NK-92 treated with Interleukin-12 subunit alpha and Interleukin-12 subunit beta, amount 100 ng/mL, for 24 hours (cell line): ENCODE measurements at places on chromosomes 7 and 10.

DNA sequence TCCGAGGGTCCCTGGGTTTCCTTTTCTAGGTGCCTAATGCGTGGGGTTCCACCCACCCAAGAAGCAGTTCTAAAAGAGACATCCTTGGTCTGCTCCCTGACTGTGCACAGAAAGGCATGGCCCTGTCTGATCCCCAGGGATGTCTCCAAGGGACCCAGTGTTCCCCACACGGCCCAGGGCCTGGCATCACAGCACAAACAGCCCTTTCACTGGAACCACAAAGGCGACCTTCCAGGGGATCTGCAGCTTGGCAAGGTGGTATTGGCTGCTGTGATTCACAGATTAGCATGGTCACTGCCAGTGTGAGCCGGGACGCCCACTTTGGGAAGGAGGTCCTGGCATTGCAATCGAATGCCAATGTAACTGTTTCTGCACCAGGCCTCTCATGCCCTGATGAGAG is 6.4 kb downstream of the KCNMA1 start:
- no peak for DNase-seq

GRCh38 chr10:74898201-74898976 is 72.0 kb downstream of the KAT6B start:
- peak; percentile 26 for DNase-seq

GRCh38 chr7:44274623-44274975 is 50.8 kb downstream of the CAMK2B start:
- DNase-seq, result no peak

GRCh38 chr7:50205011-50205410 is 99.5 kb upstream of the IKZF1 start:
- DNase-seq, result no peak

DNA sequence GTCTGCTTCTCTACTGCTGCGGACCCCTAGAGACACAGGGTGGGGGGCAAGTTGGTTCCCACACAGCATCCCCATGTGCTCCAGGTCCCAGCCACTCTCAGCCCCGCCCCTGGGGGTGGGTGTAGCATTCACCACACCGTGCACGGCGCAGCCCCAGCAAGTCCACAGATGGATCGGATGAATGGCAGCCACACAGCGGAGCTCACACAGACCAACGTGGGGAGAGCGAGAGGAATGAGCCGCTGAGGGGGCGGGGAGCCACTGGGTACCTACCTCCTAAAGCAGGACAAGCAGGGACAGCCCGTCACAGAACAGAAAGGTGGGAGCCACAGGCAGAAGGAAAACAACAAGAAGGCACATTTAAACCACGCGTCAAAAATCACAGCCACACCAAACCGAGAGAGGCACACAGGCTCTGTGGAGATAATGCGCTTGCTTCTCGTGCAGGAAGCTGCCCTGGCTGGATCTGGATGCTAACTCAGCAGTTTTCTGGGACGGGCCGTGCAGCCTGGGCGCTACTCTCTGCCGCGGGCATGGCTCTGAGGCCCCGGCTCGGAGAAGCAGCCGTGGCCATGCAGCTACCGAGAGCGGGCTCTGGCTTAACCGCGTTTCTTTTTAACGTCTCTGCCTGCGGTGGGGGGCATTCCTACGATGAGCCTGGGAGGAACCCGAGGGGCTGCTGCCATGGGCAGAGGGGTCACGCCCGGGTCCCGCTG is 102.5 kb downstream of the CYTH3 start:
- no peak for DNase-seq

DNA sequence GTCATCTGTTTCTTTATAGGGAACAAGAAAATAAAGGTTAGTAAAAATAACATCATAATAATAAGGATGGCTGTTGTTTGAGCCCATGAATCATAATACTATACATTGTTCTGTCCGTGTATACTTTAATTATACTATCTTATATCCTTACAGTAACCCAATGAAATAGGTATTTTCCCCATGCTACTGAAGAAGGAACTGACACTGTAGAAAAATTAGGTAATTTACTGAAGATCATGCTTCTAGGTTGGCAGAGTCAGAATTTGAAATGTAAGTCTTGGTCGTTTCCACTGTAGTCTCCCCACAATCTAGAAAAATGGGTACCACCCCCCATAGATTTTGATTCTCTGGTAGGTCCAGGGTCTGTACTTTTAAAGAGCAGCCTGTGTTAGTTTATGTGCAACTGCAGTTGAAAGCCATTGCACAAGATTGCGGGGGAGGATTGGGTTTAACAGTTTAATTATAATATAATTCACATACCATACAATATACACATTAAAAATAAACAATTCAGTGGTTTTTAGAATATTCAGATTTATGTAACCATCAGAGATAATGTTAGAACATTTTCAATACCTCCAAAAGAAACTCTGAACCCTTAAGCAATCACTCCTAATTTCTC is 47.7 kb downstream of the SHOC2 start:
- DNase-seq, result no peak

- DNase-seq, result no peak
Measured at GRCh38 chr7:11458736-11459483, 373.1 kb downstream of the THSD7A start.

DNA sequence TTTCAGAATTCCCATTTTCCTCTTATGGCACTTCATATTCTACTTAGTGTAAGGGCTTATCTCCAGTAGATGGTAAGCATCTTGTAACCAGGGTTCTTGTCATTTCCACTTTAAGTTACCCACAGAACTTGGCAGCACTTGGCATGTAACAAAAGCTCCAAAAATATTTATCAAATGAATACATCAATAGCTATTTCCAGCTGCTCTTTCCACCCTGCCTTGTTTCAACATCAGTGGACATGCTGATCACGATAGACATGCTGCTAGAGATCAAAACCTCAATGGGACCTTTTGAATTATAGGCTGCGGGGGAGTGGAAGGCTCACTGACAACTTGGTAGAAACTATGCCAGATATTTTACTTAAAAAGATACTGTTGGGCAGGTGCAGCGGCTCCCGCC is 32.9 kb downstream of the HOXA1 start:
- DNase-seq, result no peak

DNA sequence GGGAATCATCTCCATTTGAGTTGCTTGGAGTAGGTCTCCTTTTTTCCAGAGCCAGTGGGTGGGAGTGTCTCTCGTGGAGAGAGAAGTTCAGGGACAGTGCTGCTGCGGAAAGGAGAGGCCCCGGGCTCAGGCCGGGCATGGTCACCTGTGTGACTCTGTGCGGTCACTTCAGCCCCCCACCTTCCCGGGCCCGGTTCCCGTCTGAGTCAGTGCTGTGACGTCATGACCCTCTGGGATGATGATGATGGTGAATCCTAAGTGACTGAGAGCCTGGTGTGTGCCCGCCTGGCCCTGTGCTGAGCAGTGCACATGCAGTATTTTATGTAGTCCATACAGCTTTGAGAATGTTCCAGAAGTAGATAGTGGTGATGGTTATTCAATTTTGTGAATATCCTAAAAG is 32.6 kb upstream of the AP5Z1 start:
- DNase-seq, result no peak

- DNase-seq, result no peak
Measured at GRCh38 chr7:557558-557881, 37.9 kb upstream of the PDGFA start.

DNA sequence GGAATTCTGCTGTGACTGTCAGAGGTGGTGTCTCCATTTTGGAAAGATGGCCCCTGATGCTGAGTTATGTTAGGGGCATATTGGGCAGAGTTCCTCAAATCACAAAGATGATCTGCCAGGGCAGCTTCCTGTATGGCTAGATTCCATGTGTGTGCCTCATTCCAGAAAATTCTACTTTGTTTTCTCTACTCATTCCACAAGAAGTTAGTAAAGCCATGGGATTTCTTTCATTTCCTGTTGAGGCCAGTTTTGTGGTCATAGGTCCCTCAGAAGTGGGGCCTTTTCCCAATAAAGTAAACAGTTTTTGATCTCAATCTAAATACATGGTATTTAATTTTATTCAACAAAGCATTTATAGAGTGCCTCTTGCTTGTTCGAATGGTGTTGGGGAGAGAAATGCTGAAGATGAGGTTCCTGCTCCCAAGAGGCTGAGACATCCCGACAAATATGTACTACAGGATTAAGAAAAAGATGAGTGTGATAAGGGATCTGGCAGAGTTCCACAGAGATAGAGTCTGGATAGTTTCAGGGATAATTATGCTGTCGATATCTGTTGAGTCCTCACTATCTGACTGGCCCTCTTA is 33.0 kb downstream of the MINDY4 start:
- DNase-seq, result no peak

GRCh38 chr10:25417611-25418010 is 242.8 kb downstream of the GPR158 start:
- no peak for DNase-seq

DNA sequence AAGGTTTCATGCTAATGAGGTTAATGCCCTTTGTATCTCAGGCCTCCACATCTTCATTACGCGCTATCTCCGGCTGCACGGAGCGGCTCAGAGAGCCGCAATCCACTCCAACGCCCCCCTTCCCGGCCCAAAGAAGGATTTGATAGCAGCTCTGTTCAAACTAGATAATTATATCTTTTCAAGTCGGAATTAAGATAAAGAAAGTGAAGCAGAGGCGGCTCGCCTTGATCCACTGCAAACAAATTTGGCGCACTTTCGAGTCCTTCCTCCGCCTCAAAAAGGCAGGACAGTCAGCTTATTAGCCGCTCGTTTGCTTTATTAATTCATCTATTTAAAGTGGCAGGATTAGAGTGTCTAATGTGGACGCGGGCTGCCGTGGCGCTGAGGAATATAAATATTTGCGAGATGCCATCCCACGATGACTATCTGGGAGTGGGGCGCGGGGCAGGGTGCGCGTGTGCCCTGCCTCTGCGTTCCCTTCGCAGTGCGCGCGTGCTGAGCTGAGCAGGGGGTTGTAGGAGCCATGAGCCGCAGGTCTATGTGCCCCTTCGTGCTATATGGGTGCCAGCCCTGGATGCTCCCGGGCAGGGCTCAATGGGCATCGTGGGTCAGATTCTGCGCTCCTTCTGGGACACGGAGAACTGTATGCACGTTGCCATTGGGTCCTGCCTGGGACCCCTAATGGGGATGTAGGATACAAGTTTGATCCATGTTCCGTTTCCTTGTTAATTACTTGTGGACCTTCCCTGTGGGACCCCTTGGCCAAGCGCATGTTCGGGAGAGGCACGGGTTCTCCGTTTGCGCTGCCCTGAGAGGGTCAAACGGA is 9.0 kb downstream of the EMX2 start:
- DNase-seq, result no peak

- no peak for DNase-seq
Measured at GRCh38 chr10:1737222-1738061, at the start of gene ADARB2. Gene ADARB2, minus strand, starts transcription at chr10:1737525.

DNA sequence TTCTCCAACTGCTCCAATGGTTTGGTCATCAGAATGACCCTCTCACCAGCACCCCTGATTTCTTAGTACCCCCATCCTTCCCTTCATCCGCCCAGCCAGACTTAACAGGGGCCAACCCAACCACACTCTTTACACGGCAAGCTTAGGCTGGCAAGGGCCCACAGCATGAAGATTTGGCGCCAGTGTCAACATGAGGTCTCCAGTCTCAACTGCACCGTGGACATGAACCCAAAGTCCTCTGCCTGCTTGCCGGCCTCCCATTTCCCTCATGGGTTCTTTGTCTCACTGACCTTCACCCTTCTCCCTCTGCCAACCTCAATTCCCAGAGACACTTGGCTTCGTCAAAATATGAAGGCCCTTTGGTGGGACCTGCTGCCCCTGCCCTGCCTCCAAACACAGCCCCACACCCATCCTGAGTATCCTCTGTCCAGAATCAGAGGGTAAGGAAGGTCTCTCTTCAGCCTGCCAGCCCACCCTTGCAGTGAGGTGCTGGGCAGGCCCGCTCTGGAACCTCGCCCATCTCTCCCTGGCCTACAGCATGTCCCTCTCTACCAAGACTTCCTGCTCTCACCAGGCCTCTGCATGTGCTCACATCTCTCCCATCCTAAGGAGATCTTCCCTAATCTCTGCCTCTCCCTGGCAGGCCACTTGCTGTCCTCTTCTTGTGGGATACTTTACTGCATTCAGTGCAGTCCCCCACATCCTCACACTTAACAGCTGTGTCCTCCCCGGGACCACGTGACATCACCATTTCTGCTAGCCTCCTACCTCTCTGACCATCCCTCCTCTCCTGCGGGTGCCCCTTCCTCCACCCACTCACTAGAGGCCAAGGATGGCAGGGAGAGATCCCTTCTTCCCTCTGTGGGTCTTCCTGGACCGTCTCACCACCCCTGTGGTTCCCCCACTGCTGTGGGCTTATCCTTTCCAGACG is 91.7 kb upstream of the ZMIZ1 start:
- no peak for DNase-seq

DNA sequence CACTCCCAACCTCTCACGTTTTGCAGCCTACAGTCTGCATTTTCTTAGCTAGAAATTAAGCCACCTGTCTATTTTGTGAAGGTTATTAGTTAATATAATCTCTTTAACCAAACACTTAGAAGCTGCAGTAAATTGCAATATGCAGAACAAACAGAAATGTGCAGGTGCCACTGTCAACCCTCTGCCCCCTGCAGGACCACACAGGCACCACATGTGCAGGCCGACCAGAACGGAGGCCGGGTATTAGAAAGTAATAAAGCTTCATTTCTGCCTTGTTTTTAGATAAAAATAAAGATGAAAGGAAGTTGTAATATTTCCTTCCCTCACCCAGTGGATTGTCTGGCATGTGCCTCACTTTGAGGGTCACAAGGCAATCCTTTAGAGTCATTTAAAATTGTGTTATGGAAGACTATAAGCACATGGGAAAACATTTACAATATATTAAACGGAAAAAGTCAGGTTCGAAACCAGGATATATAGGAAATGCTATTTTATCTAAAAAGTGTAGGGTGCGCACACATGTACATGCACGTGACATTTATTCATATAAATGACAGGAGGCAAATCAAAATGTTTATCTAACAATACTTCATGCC is 158.2 kb downstream of the ARHGAP12 start:
- DNase-seq, result no peak

DNA sequence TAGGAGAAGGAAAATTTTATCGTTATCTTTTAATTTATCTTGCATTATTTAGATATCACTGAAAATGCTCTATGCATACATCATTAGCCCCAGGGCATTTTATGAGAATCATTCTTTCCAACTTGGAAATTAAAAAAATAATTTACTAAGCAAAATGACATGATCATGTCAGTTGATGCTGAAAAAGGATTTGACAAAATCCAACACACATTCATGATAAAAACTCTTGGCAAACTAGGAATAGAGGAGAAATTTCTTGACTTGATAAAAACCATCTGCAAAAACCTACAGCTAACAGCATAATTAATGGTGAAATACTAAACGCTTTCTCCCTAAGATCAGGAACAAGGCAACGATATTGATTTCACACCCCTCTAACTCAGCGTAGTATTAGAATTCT is 40.2 kb upstream of the RSU1 start:
- no peak for DNase-seq

DNA sequence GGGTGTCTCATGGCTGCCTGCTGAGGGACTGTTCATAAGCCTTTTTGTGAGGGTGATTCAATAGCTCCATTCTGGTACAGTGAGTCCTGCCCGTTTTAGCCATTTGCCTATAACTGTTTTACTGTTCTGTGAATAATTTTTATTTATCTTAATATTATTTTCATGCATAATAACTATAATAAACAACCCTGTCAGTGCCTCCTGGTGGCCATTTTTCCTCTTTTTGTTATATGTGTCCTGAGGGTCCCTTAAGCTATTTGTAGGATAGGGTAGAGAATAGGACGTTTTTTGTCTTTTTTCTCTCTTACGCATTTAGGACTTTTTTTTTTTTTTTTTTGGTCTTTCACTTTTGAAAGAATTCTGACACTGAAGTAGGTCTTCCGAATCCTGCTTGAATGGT is 2.9 kb downstream of the C1QL3 start:
- DNase-seq, result no peak
